DMS53 (cell line): ENCODE measurements at places on chromosomes 16 and 17.

DNA sequence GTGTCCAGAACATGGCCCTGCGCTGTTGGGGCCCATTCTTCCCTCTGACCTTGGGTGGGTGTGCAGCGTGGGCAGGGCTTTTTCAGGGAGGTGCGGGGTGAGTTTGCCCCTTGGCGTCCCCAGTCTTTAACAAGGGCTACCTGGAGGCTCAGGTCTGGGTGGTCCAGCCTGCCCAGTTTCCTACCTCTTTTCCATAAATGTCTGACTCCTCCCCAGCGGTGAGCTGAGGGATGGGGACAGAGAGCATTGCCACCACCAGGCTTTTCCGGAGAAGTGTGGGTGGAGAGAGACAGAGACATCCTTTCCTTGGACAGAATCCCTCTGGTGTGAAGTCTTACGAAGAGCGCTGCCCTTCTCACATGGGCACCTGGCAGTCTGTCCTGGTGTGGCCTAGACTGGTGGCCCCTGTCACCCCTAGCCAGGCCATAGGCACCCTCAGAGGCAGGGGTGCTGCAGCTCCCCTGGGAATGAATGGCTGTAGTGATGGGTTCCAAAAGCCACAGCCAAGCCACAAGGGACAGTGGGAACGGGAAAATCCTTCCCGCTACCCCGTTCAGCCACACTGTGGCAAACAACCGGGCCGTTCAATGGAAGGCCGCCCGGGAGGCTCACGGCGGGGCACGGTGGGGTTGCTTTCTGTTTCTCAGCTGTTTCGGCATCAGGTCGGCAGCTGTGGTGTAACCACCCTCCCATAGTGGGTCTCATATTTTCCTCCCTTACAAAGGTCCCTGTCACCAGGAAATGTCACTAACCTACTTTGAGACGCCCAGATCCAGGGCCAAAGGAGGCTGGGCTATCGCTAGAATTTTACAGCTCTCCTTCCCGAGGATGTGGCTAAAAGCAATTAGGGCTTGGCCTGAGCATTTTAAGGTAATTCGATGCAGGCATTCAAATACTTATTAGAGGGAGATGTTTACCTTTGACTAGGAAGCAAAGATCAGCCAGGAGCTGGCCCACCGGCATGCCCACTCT is 61.9 kb upstream of the GSE1 start:
- peak; percentile 23 for DNase-seq

DNA sequence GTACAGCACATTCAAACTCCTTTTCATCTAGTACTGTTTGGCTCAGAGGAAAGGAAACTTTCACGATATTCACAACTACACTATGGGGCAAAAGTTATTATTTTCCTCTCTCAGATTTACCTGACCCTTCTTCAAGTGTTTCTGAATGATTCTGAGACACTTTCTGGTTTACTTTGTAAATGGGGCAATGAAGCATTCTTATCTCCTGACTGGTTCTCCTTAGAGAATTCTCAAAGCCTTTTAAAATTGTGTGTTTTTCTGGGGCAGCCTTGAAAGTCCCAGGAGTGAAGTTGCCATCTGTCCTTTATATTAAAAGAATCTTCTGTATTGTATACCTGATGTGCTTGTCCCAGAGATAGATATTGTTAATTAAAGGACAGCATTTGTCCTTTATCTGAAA is 264.9 kb downstream of the FTO start:
- no peak for DNase-seq

- peak; percentile 73 for DNase-seq
These were observed 33.8 kb upstream of the CRISPLD2 start for GRCh38 chr16:84785843-84786581.

DNA sequence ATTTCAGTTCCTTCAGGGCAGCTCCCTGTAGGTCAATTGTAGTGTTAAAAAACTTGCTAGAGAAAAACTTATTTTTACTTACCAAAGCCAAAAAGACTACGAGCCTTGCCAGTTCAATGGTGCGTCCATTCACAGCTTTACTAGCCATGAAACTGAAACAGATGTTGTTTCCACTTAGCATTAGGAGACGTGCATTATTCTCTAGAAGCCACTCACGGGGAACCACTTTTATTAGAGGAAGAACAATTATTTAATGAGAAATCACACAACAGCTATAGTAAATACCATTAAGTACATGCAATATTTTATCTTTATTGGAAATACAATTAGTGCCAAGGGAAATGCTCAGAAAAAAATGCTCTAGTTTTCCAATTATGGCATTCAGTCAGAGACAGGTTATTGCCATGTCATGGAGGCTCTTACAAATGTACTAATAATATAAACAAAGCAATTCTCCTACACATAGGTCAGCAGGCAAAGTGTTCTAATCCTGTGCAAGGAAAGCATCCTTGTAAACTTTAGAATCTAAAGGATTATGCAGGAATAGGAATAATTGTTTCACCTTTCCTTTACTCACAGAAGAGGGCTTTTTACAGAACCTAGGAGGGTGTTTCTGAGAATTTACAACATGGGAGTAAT is 17.4 kb downstream of the LASP1NB start:
- no peak for DNase-seq

DNA sequence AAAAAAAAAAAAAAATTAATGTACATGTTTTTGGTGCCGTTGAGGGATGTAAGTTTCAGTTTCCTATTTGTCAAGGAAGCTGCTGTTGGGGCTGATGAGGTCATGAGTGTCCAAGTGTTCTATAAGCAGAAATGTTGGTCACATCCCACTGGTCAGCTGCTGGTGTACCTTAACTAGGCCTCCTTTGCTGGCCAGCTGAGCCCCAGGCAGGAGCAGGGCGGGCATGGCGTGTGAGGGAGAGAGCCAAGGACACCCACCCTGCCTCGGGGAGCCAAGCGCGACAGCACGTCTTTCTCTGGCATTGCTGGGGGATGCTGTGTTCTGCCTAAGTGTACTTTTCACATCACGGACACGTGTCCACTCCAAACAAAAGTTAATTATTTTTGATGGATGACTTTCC is 108.1 kb upstream of the CDC42EP4 start:
- no peak for DNase-seq

- DNase-seq, result no peak
These were observed 30.6 kb upstream of the IRX3 start for GRCh38 chr16:54317101-54317611.

- no peak for DNase-seq
These were observed 6.6 kb downstream of the ABI3 start for GRCh38 chr17:49216953-49217650.

DNA sequence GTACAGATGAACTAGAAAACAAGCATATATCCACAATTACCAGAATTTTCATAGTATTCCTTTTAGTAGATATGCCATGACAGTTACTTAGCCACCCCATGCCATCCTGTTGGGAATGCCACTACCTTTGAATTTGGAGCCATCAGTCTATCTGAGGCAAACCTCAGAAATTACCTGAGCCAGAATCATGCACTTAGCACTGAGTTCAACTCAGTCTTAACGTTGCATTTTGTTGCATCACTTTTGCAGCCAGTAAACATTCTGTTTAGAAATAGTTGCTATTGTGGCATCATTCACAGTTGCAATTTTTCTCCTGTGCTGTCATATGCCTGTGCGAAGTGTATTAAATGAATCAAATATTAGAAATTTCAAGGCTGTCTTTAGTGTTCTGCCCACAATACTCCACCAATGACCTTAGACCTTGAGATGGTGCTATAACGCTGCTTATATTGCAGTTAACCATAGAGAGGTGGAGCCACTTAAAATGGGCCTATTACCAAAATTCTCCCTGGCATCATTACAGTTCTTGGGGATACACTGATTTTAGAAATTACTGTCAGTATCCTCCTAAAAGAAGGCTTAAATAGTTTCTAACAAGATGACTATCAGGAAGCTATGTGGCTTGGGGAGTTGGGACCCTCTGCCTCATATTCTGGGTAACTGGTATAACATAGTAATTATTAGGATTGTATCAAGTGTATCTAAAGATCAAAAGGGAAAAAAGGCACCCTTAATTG is 11.1 kb downstream of the PTRH2 start:
- no peak for DNase-seq

GRCh38 chr17:21194226-21194625 is 19.7 kb downstream of the TMEM11 start:
- peak; percentile 28 for DNase-seq

DNA sequence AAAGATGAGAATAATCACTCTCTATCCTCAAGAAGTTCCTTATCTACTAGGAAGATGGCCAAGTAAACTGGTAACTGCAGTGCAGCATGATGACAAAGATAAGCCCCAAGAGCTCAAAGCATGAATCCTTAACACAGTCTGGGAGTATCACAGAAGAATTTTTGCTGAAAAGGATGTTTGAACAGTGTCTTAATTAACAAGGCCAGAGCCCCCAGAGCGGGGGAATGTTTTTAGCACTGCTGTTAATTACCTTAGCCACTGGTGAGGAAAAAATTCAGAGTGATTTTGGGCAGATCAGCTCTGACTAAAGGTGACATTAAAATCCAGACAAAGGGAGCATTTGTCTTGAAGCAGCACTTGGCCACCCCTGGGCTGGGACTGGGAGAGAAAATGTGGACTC is 30.1 kb downstream of the ADAMTS18 start:
- no peak for DNase-seq

GRCh38 chr16:9508328-9508936 is 417.0 kb downstream of the HAPSTR1 start:
- DNase-seq, result no peak

- no peak for DNase-seq
These were observed 20.2 kb downstream of the ANKS3 start for GRCh38 chr16:4713663-4714501.

GRCh38 chr16:24721830-24722238 is 7.6 kb upstream of the TNRC6A start:
- DNase-seq, result no peak

DNA sequence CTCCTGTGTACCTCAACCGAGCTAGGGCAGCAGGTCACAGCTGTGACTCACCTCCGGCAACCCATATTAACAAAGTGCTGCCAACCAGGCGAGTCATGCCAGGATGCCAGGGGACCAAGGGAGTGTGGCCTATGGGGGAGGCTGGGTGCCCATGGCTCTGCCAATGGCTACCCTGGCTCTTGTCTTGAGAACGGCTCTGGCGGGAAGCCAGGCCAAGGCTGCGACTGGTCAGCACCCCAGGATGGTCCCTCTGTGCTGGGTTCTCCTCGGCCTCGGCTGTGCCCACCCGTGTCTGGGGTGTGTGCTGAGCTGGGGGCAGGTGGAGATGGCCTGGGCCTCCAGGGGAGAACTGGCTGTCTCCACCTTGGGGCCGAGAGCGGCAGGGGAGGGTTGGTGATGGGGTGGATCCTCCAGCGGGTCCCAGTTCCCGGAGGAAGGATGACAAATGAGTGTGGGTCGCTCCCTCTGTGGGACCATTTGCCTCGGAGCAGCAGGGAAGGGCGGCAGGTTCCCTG is 75.8 kb downstream of the MRC2 start:
- peak; percentile 76 for DNase-seq

GRCh38 chr17:4008441-4009185 is 44.4 kb upstream of the ATP2A3 start:
- DNase-seq, result no peak

DNA sequence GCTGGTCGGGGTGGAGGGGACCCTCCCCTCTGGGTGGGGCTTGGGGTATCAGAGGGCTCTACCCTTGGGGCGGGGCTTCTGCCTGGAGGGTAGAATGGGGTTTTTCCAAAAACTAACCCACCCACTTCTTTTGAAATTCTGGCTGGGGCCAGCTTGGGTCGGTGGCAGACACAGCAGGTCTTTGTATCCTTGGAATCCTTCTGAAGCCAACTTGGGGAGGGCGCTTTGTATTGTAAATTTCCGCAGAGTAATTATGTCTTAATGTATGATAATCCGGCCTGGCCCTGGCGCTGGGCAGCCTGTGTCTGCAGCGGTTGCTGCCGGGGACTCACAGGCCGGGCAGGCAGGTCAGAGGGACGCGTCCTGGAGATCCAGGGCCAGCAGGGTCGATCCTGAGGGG is 33.9 kb upstream of the GSE1 start:
- no peak for DNase-seq

GRCh38 chr16:101586-101985 is 23.6 kb downstream of the MPG start:
- no peak for DNase-seq

GRCh38 chr17:7856011-7856810 is 1.1 kb downstream of the NAA38 start:
- DNase-seq, result peak; percentile 85

DNA sequence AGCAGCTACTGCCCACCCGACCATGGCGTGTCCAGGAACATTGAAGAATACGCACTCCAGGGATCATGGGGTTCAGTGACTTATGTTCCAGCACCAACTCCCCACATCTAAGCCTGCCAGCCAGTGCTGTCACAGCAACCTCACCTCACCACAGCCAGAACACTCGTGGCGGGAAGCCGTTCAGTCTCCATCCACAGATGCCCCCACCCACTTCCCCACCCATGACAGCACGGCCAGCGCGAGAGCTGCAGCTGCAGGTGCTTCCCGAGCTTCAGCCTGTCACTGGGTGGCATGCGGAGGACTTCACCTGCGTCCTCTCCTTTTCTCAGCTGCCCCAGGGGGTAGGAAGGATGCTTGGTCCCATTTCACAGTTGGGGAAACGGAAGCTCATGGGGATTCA is 50.3 kb downstream of the RBFOX3 start:
- DNase-seq, result no peak

GRCh38 chr16:84281074-84281473 is 13.6 kb upstream of the WFDC1 start:
- DNase-seq, result peak; percentile 7
